CD4-positive, alpha-beta T cell treated with Interleukin-6 at 100 ng/mL for 8 hours (primary cell): ENCODE measurements at places on chromosomes 6 and 20.

GRCh38 chr6:650098-650497, 6.8 kb downstream of the HUS1B start:
- no peak for DNase-seq

DNA sequence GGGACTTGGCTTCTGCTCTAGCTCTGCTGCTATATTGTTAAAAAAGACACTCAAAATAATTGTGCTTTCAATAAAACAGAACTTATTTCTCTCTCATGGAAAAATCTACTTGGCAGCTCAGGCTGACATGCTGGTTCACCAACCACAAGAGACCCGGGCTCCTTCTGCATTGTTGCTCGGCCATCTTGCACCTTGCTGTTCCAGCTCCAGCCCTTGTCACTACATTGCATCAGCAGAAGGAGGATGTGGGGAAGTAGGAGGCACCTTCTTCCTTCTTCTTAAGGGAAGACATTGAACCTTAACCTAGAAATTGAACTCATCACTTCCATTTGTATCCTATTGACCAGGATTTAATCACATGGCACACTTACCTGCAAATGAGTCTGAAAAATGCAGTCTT, 6.6 kb upstream of the C20orf202 start:
- no peak for DNase-seq

DNA sequence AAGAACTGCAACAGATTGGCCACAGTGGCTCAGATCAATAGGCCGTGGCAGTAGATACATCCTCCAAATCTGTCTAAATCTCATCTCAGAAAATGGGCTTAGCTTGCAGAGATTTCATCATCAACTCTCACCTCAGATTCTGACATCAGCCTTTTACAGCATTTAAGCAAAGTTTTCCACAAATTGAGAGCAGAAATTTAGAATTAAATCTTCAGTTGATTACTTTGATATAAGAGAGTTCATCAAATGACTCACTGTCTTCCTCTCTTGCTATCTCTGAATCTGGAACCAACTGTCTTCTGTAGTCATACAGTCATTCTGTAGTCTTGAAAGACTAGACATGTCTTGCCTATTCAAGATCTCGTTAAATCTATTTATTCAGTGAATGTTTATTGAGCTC, 45.2 kb upstream of the CTAGE9 start:
- DNase-seq = no peak

- no peak for DNase-seq
These were observed 194.0 kb downstream of the GMPR start for GRCh38 chr6:16432075-16433032.

DNA sequence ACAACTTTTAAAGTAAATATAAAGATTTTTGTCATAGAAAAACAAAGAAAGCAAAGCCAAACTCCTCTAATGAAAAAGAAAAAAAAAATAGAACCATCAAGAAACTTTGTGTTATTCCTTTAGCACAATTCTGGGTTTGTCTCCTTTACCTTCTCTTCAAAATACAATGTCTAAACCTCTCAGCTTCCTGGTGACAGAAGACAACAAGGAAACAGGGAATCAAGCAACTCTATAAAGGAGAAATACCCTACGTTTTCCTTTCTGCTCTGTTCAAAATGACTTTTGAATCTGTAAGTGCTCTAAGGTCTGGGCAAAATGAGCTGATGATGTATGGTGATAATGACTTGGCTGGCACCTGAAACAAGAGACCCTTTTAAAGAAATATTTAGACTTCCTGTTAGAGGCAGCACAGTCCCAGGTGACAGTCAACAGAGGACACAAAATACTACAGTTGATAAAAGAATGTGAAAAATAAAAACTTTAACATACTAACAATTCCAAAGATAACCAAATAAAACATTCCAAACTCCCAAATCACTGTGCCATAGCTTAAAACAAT, 101.4 kb downstream of the PRDM1 start:
- DNase-seq = no peak
